ENCODE measurements at places on chromosomes 5 and 9. TPM values are rescaled to one million over a fixed set of nuclear protein-coding genes. Genes with fewer than 3 reads are reported as not detected.

The FAM221B gene
- not detected for total RNA-seq

The BTNL8 gene
- total RNA-seq = not detected

The CDH6 gene
- 232 TPM for total RNA-seq

The MLANA gene
- total RNA-seq = not detected

The SERF1A gene
- total RNA-seq = 2.2 TPM

The HAPLN1 gene
- total RNA-seq = 0.56 TPM

The PLAC8L1 gene
- total RNA-seq = not detected

The COL27A1 gene
- total RNA-seq = 2.2 TPM

The CREB3 gene
- total RNA-seq = 105 TPM

The LAMC3 gene
- under 0.01 TPM for total RNA-seq

The CATSPER3 gene
- total RNA-seq = under 0.01 TPM

The ANKRD34B gene
- total RNA-seq = not detected

The TRAF1 gene
- 3.9 TPM for total RNA-seq

The PCSK1 gene
- total RNA-seq = not detected

The ORM2 gene
- not detected for total RNA-seq

The DNAH5 gene
- 4.7 TPM for total RNA-seq

The IFNB1 gene
- total RNA-seq = not detected

The CNTFR gene
- total RNA-seq = not detected

The SLIT3 gene
- total RNA-seq = 0.18 TPM

The CEL gene
- total RNA-seq = under 0.01 TPM

The TAF11L4 gene
- total RNA-seq = not detected

The PGM5 gene
- total RNA-seq = 14.7 TPM

The DNM1 gene
- 13.6 TPM for total RNA-seq

The STK32A gene
- total RNA-seq = under 0.01 TPM

The CKS2 gene
- 192 TPM for total RNA-seq

Measured in IMR-90 (cell line).